ENCODE measurements at places on chromosomes 7 and 10. TPM values are rescaled to one million over a fixed set of nuclear protein-coding genes. Genes with fewer than 3 reads are reported as not detected.

DNA sequence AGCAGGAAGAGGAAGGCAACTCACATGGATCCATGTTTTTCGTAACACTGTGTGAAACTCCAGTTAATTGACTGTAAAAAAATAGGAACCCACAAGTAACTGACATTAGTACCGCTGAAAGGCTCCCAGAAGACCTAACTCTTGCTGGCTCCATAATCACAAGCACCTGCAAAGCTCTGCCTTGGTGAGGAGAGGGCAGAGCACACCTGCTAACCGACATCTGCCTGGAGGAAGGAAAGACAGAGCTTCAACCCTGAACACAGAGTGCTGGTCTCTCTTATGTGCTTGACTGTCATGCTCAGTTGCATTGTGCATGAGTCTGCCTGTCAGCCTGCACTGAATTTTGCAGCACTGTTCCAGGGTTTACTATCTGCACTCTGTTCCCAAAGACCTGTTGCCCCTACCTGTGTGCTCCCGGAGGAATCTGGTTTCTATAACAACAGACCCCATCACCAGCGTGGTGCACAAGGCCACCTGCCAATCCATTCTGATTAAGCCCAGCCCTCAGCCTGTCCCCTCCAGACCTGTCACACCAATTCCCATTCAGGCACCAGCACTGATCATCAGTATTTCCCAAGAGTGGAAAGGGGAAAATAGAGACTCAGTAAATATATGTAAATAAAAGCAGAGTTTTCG lies 63.1 kb upstream of the ANKRD1 start:
- DNase-seq: no peak

DNA sequence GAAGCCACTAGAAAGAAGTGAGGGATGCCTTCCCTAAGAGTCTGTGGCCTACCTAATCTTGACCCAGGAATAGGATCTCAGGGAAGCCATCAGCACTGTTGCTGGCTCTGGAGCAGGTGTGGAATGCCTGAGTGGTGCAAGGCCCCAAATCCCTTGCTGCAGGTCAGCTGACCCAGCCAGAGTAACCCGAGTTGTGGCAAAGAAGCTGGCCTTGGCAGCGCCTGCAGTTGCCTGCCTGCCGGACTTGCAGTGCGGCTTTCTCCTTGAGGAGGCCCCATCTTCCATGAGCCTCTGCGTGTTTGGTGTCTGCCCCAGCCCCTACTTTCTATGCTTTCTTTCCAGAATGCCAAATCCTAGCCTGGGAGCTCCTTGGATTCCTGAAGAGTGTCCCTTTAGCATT lies 5.8 kb downstream of the KIAA1217 start:
- DNase-seq: no peak

DNA sequence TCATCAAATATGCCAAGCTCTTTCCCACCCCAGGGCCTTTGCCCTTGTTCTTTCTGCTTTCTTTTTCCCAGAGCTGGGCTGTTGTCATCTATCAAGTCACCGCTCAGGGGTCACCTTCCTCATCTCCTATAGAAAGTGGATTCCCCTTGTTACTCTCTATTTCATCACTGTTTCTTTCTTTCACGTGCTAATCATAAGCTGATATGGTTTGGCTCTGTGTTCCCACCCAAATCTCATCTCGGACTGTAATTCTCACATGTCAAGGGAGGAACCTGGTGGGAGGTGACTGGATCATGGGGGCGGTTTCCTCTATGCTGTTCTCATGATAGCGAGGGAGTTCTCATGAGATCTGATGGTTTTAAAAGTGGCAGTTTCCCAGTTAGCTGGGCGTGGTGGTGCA lies 17.0 kb upstream of the TIAL1 start:
- DNase-seq: no peak

- DNase-seq: no peak
These were observed 479.3 kb upstream of the PODXL start for GRCh38 chr7:132035517-132036362.

NPSR1 gene
- total RNA-seq: not detected

Data from LHCN-M2 (cell line).